ENCODE measurements at places on chromosomes 12 and 14.

DNA sequence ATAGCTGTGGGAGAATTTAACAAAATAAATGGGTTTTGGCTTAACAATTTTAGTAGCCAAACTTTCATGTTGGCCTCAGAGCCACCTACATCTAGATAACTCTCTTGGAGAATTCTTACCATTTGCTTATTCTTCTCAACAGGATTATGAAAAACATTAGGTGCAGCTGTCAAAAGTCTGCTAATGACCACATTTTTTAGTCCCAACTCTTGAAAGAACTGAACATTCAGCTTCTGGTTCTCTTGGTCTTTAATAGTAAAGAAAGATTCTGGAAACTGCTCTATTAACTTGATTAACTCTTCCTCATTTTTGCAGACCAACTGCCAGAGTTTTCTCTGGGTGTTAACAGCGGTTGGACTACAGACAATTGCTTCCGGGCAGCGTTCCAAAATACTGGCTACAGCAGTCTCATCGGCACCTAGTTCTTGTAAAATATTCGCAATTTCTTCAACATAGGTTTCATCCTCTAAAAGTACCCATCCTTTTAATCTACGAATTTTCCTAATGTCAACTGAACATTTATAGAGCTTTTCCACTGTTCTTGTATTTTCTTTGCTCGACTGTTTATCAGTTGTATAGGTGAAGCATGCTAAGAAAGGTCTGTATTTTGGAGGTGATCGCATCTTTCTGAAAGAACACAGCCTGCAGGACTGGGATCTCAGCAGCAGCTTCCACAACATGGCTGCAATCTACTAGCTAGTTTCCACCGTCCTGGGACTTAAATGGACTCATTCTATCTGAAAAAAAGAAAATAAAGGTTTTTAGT, 8.7 kb downstream of the MTERF2 start:
- ATAC-seq: no peak

GRCh38 chr12:23415180-23415579, 534.3 kb downstream of the SOX5 start:
- no peak for ATAC-seq

GRCh38 chr12:88633312-88633711, 53.0 kb upstream of the KITLG start:
- no peak for ATAC-seq

DNA sequence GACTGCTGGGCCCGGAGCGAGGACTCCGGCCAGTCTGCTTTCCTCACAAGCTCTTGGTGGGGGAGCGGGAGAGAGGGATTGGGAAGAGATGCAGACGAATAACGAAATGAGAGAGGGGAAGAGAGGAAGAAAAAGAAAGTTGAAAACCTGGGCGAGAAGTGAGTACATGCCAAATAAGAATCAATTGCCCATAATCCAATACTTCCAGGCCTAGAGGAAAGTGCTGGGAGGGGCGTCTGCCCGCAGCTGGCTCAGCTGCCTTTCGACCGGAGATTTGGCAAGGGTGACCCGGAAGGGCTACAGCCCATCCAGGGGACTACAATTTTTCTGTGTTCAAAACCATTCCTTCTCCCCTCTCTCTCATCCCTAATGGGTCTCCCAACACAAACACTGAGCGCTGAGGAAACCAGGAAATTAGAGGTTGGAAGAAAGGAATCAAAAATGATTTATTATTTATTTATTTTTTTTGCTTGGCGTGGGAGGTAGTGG, 4.9 kb downstream of the NKX2-1 start:
- ATAC-seq: no peak

DNA sequence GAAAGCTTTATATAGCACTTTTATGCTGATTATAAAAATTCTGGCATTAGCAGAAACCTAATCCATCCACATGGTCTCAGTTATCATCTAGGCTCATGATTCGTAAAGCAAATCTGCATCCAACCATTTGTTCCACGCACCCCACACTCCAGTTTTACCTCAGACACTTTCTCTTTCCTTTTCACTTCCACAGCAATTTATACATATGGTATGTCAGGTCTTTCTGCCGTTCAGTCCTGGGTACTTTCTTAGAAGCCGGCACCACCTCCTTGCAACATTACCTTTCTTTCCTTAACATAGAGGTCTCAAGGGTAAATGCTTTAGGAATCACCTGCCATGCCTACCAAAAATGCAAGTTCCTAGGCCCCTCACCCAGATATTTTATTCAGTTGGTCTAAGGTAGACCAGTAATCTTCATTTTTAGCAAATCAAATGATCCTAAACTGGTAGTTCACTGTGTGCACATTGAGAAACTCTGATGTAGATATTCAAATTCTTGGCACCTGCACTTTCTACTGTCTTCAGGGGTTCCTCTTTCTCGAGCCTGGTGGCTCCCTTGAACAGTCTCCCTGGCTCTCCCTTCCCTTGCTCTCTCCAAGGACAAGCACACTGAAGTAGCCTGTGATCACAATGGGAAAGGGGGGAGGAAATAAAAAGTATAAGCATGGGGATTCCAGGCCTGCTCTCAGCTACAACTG, 2.8 kb upstream of the KRAS start:
- no peak for ATAC-seq

Measured in motor neuron (in vitro differentiated cells).